Activated CD4-positive, alpha-beta T cell treated with anti-CD3 and anti-CD28 coated beads, Interleukin-2, amount 10 ng/mL, durations not matched to agents 24 days and 14 days (primary cell): ENCODE measurements at places on chromosomes 4 and X. TPM values are rescaled to one million over a fixed set of nuclear protein-coding genes. Genes with fewer than 3 reads are reported as not detected.

The SSX1 gene
- total RNA-seq, result not detected in 2 replicates

The CTAG1B gene
- total RNA-seq, result not detected in 2 replicates

The DCAF12L1 gene
- not detected in 2 replicates for total RNA-seq

The AVPR2 gene
- not detected in 2 replicates for total RNA-seq

The EIF2S3 gene
- total RNA-seq, result 207 and 214 TPM in 2 replicates

The TMSB15A gene
- 0.31 TPM in 1 of 2 replicates, not detected in the other for total RNA-seq

The NPY2R gene
- not detected in 2 replicates for total RNA-seq

- H3K36me3 ChIP-seq, result no peaks in the 10 kb centered on the region
- DNase-seq, result no peak
- no peaks in the 10 kb centered on the region for H3K4me1 ChIP-seq
- no peak overlapping the region for H3K4me3 ChIP-seq
- H3K27me3 ChIP-seq, result no peaks in the 10 kb centered on the region
- H3K27ac ChIP-seq, result no peak overlapping the region
These were observed 134.1 kb downstream of the KLHL34 start for GRCh38 chrX:21524008-21524407.

GRCh38 chrX:20418379-20419150 lies 151.9 kb upstream of the RPS6KA3 start:
- H3K27ac ChIP-seq, result peak overlapping the region; percentile 66
- H3K27me3 ChIP-seq, result no peaks in the 10 kb centered on the region
- no peak for DNase-seq

DNA sequence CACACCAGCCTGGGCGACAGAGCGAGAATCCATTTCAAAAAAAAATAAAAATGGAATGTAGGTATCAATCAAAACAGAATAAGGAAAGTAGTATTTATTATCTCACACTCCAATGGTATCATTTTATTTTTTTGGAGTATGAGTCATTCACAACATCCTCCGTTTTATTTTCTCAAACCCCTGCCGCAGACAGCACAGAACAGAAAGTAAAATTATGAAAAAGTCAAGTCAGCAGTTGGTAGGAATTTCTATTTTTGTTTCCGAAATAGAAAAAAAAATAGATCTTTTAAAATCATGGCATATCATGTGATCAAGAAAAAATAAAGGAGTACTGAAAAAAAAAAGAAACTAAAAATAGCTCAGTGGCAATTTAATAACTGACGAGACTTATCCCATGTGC lies 490.7 kb upstream of the TENM3 start:
- no peak overlapping the region for H3K4me3 ChIP-seq
- no peaks in the 10 kb centered on the region for H3K36me3 ChIP-seq
- H3K4me1 ChIP-seq, result no peaks in the 10 kb centered on the region
- no peaks in the 10 kb centered on the region for H3K27me3 ChIP-seq

GRCh38 chrX:13681595-13681994 lies 7.3 kb upstream of the RAB9A start:
- DNase-seq, result no peak
- H3K4me3 ChIP-seq, result no peak overlapping the region
- no peaks in the 10 kb centered on the region for H3K27me3 ChIP-seq
- peaks cover 12% of the 10 kb centered on the region for H3K36me3 ChIP-seq
- no peak overlapping the region for H3K27ac ChIP-seq

GRCh38 chr4:24010573-24010972 lies 120.7 kb upstream of the PPARGC1A start:
- no peaks in the 10 kb centered on the region for H3K36me3 ChIP-seq
- H3K27me3 ChIP-seq, result no peaks in the 10 kb centered on the region
- no peak overlapping the region for H3K27ac ChIP-seq
- no peak overlapping the region for H3K4me3 ChIP-seq

GRCh38 chr4:106245176-106245575 lies 70.8 kb downstream of the TBCK start:
- no peak for DNase-seq
- H3K4me3 ChIP-seq, result no peak overlapping the region
- no peaks in the 10 kb centered on the region for H3K27me3 ChIP-seq
- peaks cover 11% of the 10 kb centered on the region for H3K36me3 ChIP-seq
- H3K4me1 ChIP-seq, result no peaks in the 10 kb centered on the region

GRCh38 chr4:186029571-186030398 lies 39.2 kb upstream of the TLR3 start:
- no peak overlapping the region for H3K27ac ChIP-seq
- DNase-seq, result no peak
- no peak overlapping the region for H3K4me3 ChIP-seq
- H3K36me3 ChIP-seq, result no peaks in the 10 kb centered on the region

- no peaks in the 10 kb centered on the region for H3K36me3 ChIP-seq
- no peak for DNase-seq
- H3K27me3 ChIP-seq, result no peaks in the 10 kb centered on the region
- no peaks in the 10 kb centered on the region for H3K4me1 ChIP-seq
- no peak overlapping the region for H3K4me3 ChIP-seq
- no peak overlapping the region for H3K27ac ChIP-seq
These were observed 366.5 kb upstream of the LCORL start for GRCh38 chr4:18388039-18388438.

DNA sequence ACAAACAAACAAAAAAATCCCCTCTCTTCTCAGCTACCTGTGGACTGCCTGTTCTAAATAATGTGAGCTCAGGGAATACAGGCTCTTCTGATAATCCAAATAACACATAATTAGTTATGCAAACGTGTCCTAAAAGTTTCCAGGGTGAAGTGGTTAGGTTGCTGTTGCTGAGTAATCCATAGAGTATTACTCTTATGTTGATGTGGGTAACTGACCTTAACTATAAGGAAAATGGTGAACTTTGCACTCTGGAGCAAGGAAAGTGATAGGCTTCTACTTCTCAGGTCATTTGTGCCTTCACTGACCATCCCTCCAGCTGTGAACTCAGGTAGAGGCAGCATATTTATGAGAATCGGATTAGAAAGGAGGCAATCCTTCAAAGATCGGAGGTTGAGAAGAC lies 19.9 kb downstream of the MSN start:
- H3K36me3 ChIP-seq, result peaks cover 36% of the 10 kb centered on the region
- H3K4me3 ChIP-seq, result peak overlapping the region; percentile 73
- no peaks in the 10 kb centered on the region for H3K27me3 ChIP-seq

DNA sequence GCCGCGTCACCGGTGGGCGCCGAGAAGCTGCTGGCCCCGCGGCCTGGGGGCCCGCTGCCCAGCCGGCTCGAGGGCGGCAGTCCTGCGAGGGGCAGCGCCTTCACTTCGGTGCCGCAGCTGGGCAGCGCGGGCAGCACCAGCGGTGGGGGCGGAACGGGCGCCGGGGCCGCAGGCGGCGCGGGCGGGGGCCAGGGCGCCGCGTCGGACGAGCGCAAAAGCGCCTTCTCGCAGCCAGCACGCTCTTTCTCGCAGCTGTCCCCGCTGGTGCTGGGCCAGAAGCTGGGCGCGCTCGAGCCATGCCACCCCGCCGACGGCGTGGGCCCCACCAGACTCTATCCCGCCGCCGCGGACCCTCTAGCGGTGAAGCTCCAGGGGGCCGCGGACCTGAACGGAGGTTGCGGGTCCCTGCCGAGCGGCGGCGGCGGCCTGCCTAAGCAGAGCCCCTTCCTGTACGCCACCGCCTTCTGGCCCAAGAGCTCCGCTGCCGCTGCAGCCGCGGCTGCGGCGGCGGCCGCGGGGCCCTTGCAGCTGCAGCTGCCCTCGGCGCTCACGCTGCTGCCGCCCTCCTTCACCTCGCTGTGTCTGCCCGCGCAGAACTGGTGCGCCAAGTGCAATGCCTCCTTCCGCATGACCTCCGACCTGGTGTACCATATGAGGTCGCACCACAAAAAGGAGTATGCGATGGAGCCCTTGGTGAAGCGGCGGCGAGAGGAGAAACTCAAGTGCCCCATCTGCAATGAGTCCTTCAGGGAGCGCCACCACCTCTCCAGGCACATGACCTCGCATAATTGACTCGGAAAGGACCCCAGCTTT lies 5.6 kb downstream of the PRDM8 start:
- H3K4me3 ChIP-seq, result peak overlapping the region; percentile 84
- H3K4me1 ChIP-seq, result peaks cover 21% of the 10 kb centered on the region
- H3K36me3 ChIP-seq, result peaks cover 16% of the 10 kb centered on the region
- peaks cover 39% of the 10 kb centered on the region for H3K27me3 ChIP-seq
